ENCODE measurements at places on chromosomes 1 and 21. TPM values are rescaled to one million over a fixed set of nuclear protein-coding genes. Genes with fewer than 3 reads are reported as not detected.

GRCh38 chr1:112794654-112795239 lies 79.6 kb upstream of the PPM1J start:
- DNase-seq, result no peak

FASLG gene
- total RNA-seq, result 12.5 TPM

PRELP gene
- not detected for total RNA-seq

- DNase-seq, result no peak
Observed at GRCh38 chr1:17250601-17251000, 1.7 kb downstream of the PADI3 start.

- no peak for DNase-seq
Observed at GRCh38 chr1:16153096-16153998, 2.5 kb downstream of the EPHA2 start.
